ENCODE measurements at places on chromosomes 3 and 15.

- DNase-seq = no peak
Observed at GRCh38 chr3:70871909-70872656, 559.6 kb upstream of the MDFIC2 start.

GRCh38 chr15:70507772-70508371 is 255.5 kb downstream of the UACA start:
- no peak for DNase-seq

DNA sequence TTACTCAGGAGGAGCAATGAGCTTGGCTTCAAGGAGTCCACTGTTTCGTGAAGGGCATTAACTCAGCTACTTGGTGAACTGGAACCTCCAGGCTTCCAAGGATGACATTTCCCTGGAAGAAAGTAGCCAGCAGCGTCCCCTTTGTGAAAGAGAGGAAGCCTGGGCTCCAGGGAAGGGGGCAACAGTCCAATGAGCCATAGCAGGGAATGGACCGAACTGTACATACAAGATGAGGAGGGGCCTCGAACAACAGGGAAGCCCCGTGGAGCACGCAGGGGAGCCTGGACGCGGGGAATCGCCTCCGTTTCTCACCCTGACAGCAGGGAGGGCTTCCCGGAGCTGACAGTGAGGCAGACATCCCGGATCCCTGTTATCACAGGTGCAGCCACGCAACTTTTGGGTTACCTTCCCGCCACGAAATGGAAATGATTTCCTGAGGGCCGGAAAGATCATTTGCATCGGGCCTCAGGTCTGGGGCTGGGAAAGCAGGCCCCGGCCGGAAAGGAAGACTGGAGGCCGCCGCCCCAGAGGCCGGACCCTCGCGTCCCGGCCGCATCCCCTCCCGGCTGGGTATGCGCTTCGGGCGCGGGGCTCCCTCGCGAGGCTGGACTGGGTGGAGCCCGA is 475 bp upstream of the SPINT1 start:
- DNase-seq = no peak

- DNase-seq = no peak
Observed at GRCh38 chr3:12181806-12182205, 23.1 kb upstream of the TIMP4 start.

GRCh38 chr15:80779658-80780415 is 667 bp downstream of the CEMIP start:
- DNase-seq = no peak

- no peak for DNase-seq
Observed at GRCh38 chr15:79206940-79207339, 75.6 kb upstream of the ANKRD34C start.

- no peak for DNase-seq
Observed at GRCh38 chr3:184377374-184377773, 633 bp downstream of the THPO start.

Measured in activated T-helper 1 cell treated with Interleukin-2 at 50 U/mL for 16 hours (primary cell).